G401 (cell line): ENCODE measurements at places on chromosomes 5 and 9.

DNA sequence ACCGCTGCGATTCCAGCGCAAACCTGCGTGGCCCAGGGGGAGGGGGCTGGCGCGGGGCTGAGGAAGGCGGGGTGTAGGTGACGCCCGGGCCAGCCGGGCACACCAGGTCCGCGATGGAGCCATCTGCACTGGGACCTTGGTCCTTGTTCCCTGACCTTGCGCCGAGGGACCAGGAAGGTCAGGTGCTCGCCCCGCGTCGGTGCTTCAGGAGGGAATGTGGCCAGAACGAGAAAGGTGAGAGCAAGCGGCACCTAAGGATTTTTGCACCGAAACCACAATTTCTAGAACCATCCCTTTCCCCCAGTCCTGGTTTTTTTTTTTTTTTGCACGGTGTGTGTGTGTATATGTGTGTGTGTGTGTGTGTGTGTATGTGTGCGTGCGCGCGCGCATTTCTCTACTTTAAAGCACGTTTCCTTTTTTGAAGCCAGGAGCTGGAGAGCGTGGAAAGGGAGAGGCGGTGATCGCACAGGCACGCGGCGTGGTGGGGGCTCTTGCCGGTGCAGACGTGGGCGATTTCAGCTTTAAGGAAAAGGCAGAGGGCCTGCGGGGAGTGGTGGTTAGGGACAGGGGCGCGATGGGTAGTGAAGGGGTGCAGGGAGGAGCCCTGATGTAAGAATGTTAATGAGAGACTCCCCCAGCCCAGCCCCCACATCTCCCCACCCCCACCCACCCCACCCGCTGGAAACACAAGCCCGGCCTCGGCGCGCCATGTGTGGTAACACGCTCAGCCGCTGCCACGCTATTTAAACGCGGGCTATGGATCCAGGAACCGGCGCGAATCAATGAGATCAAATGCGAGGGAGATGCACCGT lies at the start of gene NPR3:
Gene NPR3, plus strand, starts transcription at position 772 of the 812 bp plus-strand sequence. CDS start 456 bp downstream, outside the sequence.
- no peak for DNase-seq

GRCh38 chr9:27351438-27351837 lies 54.5 kb upstream of the EQTN start:
- DNase-seq, result peak; percentile 29

DNA sequence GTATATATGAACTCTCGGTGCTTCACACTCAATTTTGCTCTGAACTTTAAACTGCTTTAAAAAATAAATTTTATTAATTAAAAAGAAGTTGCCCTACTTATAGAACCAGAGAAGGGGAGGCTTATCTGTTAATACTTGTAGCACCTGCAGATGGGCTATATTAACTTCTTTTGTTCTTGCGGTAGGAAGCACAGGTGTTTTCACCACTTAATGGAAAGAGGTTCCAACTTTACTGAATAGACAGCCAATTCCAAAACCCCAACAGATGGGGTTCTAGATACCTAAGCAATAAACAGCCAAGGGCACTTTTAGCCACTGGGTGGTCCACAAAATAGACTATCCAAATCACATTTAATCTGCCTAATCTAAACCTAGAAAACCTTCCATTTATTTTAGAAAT lies 65.4 kb downstream of the SSBP2 start:
- no peak for DNase-seq

GRCh38 chr9:111163716-111164389 lies 125.6 kb upstream of the LPAR1 start:
- DNase-seq, result no peak

GRCh38 chr9:98986866-98987651 lies 43.4 kb downstream of the COL15A1 start:
- no peak for DNase-seq

DNA sequence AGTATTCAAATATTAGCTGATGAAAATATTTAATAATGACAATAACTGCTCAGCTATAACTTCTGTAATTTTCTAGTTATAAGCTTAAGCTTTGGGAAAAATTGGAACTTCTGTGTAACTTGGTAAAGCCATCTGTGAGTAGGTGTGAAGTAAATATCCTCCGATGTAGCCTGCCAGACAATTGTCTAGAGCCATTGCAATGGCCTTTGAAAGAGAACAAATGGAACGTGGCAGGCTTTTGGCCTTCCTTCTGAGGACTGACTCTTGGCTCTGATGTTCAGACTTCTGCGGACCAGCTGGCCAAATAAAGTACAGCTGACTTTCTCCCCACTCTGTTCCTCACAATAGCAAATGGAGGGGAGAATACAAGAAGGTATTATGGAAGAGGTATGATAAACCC lies 203.4 kb upstream of the NMUR2 start:
- DNase-seq, result peak; percentile 93

DNA sequence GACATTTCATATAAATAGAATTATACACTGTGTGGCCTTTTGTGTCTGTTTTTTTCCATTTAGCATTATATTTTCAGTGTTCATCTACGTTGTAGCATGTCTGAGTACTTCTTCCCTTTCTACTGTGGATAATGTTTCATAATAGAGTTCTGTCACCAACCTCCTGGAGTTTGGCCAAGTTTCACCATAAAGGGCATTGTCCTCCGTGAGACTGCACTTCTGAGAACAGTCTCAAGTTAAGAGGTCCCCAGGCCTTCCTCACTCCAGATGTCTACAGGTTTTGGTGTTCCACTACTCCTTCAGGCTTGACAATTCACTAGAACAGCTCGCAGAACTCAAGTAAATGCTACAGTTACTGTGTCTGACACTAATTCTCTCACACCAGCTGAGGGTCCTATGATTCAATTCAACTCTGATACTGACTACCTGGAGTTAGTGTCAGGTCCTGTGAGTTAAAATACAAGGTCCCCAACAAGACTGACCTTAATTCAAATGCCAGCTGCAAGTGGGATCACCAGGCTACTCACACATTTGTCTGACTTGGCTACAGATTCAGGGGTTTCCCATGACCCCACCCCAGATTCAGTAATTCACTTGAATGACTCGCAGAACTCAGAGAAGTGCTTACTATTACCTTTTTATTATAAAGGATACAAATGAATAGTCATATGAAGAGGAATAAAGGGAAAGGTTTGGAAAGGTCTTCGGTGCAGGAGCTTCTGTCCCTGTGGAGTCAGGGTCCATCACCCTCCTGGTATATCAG lies 31.1 kb downstream of the SLC35A4 start:
- no peak for DNase-seq

DNA sequence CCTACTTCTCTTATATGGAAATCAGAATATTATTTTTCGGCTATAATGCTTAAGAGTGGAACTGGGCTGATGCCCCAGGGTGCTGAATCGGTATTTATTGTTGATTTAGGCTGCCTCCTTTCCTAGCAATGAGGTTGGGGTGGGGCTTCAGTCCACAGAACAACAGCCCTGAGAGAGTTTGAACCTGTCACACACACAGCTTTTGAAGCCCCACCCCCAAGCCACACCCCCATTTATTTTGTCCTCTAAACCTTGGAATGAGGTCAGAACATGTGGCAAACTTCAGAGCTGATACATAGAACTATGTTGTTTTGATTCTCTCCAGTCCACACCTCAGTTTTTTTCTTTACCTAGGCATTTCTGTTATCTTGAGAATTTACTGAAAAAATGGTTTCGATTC lies 51.7 kb upstream of the CAMK4 start:
- no peak for DNase-seq

DNA sequence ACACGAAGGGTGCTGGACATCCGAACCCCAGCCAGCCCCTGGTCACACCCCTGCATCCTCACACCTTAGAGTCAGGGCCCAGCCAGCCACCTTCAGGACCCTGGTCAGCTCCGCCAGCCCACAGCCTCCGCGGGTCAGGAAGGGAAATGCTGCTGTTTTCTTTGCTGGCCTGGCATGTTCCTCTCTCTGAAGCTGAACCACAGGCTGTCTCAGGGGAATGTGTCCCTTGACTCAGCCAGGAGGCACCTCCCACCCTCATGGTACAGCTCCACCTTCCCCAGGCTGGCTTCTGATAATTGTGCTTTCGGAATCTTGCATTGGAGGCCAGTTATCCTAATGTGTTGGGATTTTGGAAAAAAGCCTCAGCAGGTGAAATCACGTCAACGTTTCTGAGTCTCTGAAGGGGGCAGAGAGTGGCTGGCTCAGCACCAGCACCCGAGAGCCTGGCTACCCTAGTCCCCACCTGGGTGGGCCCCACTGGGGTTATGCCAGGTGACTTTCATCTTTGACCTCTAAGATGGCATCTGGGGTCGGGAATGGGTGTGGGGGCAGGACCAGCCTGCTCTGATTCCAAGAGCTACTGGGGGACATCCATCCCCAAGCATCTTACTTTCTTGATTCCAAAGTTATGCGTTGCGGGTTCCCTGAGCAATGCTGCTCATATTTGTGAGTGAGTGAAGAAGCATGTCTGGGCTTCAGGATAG lies 9.8 kb upstream of the OLFM1 start:
- no peak for DNase-seq

GRCh38 chr5:25448190-25448621 lies 803.4 kb upstream of the CDH10 start:
- DNase-seq, result no peak

DNA sequence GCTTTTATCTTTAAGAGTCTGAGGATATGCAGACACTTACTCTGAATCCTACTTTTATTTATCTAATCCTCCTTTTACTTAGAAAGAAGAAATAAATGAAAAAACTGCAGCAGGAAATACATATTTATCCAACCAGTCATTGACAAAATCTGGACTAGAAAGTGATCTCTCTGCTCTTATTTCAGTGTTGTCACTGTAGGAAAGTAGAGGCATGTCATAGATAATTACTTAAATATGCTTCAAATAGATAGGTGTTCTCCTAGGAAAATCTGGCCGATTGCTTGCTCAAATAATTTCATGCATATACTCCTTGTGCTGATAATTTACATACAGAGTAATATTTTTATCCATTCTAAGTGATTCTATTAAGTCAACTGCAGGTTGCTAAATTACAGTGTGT lies 2001.9 kb upstream of the C9orf72 start:
- no peak for DNase-seq

DNA sequence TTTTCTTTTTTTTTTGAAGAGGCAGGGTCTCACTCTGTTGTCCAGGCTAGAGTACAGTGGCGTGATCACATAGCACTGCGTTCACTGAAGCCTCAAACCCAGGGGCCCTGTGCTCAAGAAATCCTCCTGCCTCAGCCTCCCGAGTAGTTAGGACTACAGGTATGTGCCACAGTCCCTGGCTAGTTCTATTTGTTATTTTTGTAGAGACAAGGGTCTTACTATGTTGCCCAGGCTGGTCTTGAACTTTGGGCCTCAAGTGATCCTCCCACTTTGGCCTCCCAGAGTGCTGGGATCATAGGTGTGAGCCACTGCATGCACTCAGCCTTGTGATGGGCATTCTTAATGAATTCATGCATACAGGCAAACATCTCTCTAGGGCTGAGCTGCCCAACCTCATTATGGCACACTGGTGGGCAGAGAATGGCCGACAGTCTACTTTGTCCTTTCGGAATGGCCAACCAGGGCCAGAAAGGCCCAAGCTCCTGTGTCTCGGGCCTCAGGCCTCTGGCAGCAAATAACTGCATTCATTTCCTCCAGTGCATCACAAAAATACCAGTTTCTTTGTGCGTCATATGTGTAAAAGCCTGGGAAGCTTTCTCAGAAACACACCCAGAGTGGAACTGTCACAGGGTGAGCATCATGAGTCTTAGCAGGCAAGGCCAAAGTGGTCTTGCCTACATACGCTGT lies 27.2 kb downstream of the ANXA6 start:
- no peak for DNase-seq

- DNase-seq, result no peak
Observed at GRCh38 chr5:156595132-156595787, 254.8 kb upstream of the PPP1R2B start.

DNA sequence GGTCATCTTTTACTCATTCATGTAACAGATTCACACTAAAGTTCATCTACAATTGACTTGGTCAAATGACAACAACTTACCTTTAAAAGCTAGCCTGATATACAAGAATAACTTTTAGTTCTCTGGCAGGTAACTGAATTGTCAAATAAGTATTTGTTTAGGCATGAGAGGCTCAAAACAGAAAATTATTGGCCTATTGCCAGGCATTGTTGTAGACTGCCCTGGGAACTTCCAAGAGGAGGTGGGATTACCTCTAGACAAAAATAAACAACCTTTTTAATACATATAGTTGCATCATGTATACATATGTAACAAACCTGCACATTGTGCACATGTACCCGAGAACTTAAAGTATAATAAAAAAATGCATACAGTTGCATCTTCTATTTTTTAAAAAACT lies 18.2 kb upstream of the SLCO4C1 start:
- DNase-seq, result no peak

DNA sequence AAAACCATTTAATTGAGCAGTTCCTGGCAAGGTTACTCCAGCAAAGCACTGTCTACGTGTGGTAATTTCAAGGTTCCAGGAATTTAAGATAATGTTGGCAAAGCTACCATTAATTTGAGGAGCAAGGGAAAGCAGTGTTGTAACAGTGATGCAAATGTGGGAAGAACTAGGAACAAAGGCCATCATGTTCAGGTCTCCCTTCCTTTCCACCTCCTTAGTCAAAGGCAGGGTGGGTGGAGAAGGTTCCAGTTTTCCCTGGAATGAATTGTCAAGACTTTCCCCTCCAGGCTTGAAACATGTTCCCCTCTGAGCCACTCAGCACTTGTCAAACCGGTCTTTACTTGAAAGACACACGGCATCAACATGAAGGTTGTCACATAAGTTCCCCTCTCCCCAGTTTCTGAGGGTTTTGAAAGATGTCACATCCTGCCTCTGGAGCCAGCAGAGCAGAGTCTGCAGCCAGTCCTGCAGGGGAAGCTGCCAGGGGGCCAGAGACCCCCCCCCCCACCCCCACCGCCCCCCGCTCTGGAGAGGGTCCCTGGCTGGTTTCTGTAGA lies 226.0 kb downstream of the GAS1 start:
- no peak for DNase-seq
